Activated T-cell treated with anti-CD3 and anti-CD28 coated beads for 24 hours (primary cell): ENCODE measurements at places on chromosomes 4 and X.

GRCh38 chr4:24642981-24643547, 58.7 kb upstream of the DHX15 start:
- DNase-seq = no peak

GRCh38 chr4:1910643-1911042, 39.5 kb downstream of the NSD2 start:
- no peak for DNase-seq

GRCh38 chrX:73812256-73812655, 249.3 kb downstream of the CHIC1 start:
- DNase-seq = no peak

DNA sequence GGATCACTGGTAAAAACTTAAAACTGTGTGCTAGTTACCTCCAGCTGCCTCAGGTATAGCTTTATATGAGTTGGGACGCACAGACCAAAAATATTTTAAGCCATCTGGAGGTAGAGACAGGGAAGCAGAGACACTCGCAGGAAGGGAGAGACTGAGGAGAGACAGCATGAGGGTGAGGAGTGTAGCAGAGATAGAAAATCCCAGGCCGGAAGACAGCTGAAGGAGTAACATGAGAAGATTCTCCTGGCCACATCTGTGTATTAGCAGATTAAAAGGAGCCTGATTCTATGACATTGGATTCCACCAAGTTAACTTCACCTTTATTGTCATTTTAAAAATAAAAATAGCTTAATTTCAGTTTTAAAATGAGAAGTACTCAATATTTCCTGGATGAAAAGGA, 84.3 kb downstream of the PDLIM5 start:
- no peak for DNase-seq

GRCh38 chrX:132742246-132742645, 216.2 kb downstream of the HS6ST2 start:
- no peak for DNase-seq

DNA sequence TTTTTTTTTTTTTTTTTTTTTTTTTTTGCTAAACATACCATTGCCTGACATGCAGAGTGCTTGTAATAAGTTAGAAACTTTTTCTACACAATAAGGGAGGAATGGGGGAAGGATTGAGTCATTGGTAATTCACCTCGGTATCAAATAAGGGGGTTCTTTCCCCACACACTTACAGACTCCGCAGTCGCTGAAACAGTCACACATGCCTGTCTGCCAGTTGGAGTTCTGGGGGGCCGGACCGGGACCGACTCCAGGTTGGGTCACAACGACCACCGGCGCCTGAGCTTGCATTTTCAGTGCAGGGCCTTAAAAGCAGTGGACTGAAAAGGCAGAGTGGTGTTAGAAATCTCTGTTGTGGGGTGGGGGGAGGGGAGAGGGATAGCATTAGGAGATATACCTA, 6.9 kb downstream of the PLAC8 start:
- no peak for DNase-seq

- DNase-seq = no peak
Observed at GRCh38 chr4:67403342-67403741, 142.0 kb downstream of the CENPC start.

DNA sequence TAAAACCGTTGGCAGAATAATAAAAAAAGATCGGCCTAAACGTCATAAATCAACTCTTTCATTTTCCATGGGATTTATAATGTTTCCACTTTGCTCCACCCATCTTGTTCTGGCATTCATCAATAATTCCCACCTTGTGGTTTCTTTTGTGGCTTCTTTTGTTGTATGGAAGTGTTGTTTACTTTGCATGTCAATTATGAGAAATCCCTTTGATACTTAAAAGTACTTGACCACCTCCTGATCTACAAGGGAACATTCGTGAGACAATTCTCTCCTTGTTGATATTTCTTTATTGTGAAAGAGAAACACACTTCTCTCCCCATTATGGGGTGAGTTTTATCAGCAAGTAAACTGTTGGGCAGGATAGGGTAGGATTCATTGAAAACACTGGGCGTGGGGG, 2.8 kb downstream of the AMELX start:
- DNase-seq = no peak

DNA sequence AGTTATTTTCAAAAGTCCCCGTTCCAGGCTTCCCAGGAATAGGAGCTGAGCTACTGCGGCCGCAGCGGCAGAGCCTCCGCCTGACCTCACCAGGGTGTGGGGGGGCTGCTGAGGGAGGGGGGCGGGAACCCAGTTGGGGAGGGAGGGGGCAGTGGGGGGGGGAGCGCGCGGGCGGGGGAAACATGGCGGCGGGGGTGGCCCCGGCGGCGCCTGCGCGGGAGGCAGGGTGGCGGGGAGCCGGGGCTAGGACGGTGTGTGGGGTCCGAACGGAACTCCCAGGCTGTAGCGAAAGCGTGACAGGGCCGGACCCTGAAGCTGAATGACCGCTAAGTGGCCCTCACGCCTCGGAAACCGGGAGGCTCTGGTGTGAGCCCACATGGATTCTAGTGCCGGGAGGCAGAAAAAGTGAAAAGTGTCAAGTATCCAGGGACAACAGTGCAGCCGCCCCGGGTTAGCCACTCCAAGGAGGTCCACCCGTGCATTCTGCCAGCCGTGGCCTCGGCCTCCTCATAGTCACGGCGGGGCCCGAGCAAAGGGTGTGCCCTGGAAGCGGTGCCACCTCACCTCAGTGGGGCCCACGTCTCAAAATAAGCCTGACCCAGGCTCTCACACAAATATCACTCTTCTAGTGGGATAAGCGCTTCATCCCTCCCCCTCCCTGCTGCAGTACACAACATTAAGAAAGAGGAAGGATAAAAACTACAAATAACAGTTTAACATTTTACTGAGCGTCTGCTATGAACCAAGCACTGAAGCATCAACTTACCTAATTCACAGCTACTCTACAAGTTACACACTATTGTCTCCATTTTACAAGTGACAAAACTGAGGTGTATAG, at the start of gene KLHL13:
Gene KLHL13, minus strand, starts transcription at position 98 of the 838 bp plus-strand sequence. CDS start 88,337 bp downstream, outside the sequence.
- no peak for DNase-seq

DNA sequence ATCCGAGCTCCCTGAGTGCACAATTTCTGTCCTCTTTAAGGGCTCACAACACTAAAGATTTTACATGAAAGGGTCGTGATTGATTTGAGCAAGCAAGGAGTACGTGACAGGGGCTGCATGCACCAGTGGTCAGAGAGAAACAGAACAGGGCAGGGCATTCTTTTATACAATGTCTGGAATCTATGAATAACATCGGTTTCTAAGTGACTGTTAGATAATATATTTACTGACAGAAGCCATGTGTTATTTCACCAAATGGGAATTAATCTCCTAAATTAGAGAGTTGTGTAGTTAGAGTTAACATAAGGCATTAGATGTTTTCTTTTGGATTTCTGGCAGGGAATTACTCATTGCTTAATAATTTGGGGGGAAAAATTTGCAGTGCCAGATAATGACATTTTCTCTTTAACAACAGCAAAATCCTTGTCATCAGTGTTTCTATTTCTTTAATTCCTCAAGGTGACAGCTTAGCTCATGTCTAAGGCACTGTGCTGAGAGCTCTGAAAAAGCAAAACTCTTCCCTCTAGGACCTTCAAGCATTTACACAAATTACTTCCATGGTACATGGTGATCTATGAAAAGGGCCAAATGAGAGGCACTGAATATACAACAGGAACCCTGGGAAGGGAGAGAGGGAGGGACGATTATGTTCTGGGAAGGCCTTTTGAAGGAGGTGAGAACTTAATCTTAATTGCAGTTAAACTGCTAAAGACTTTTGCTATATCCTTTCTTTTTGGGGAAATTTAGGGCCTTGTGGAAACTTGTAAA, 145.0 kb downstream of the RTL3 start:
- DNase-seq = no peak

GRCh38 chrX:14029039-14029424, 660 bp downstream of the GEMIN8 start:
- DNase-seq = no peak

DNA sequence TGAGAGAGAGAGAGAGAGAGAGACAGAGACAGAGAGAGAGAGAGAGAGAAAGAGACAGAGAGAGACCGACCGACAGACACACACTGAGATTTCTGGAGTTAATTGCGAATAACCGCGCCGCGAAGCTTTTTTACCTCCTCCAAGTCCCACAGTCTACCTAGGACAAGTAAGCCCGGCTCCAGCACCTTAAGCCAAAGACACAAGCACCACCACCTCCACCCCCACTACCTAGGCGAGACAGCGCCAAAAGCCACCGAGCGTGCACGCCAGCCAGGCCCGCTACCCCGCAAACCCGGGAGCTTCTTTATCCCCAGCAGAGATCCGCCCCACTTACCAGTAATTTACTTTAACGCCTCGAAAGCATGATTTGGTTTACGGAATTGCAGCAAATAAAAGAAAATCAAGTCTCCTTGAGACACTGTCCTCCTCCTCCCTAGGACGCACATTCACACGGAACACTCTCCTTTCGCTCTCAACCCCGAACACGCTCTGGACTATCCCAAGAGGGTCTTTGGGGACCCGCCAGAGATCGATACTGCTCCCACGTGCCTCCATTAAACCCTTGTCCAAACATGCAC, 649.6 kb upstream of the DIPK2B start:
- no peak for DNase-seq

GRCh38 chrX:14440106-14440505, 89.2 kb upstream of the GLRA2 start:
- no peak for DNase-seq

- DNase-seq = no peak
Observed at GRCh38 chr4:6019316-6020263, 1.4 kb upstream of the C4orf50 start.

- DNase-seq = no peak
Observed at GRCh38 chr4:74016068-74016467, 17.6 kb upstream of the CXCL5 start.

- DNase-seq = no peak
Observed at GRCh38 chr4:185999207-185999606, 69.7 kb upstream of the TLR3 start.

DNA sequence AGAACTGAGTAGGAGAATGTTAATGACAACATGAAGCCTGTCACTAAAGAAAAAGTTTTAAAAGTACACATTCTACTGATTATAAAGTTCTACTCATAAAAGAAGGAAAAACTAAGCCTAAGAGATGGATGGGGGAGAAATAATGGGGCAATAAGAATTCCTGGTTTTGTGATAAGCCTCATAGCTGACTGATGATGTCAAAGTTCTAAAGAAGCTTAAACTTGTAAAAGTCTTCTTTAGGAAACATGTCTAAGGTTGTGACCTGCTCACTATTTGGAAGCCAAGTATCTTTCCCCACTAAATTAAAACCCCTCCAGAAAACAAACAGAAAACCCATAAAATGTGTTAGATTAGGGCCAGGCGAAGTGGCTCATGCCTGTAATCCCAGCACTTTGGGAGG, 232.9 kb upstream of the GIMD1 start:
- DNase-seq = no peak

GRCh38 chr4:144582975-144583374, 63.0 kb upstream of the HHIP start:
- no peak for DNase-seq
